ENCODE measurements at places on chromosomes 1 and 21.

GRCh38 chr1:245843101-245843500 lies 664.0 kb downstream of the SMYD3 start:
- DNase-seq, result no peak

DNA sequence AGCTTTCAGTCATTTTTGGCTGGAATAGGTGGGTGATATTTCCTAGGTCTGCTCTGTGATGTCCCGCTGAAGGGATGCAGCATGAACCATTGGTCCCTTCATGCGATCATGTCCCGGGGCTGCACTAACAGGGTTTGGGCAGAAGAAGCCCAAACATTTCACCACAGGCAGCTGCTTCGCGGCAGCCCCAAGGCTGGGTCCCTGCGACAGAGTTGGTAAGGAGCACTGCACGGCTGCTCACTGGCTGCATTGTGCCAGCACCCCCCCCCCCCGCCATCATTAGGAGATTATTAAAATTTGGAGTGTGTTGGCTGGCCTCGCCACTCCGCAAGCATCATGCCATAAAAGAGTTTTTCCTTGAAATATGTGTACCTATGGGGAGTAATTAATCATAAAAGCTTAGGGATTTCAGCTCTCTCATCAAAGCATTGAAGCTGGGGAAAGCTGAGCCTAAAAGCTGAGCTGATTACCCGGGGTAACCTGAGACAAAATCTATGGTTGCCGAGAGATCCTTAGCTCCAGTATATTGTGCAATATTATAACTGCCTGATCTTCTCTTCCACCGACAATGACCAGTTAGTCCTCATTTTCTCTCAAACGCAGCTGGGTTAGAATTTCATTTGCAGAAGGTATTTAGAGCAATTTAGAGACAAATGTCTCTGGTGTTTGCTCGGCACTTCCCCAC lies 62.5 kb downstream of the PEX14 start:
- no peak for DNase-seq

DNA sequence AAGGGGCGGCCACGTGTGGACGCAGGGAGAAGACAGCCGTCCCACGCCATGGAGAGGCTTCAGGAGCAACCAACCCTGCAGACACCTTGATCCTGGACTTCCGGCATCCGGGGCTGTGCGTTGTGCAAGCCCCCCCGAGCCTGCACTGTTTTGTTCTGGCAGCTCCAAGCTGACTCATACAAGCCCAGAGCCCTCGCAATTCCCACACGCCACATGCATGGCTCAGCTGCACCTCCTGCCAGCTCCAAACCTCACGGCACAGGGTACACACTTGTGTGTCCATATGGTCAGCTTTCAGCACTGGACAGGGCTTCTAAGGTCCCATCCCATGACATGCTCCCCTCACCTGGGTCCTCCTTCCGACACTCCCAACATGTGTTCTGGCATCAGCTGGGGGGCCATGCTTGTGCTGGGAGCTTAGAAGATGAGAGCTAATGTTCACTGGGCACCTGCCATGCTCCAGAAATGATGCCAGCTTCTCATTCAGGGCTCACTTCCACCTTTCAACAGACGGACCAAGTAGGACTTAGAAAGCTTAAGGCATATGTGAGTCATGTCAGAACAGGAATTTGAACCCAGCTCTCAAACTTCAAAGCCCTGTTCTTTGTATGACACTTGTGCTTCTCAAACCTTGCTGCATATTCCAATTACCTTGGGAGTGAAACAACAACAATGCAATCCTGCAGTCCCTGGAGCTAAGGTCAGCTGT lies 137.3 kb downstream of the PGBD5 start:
- no peak for DNase-seq

DNA sequence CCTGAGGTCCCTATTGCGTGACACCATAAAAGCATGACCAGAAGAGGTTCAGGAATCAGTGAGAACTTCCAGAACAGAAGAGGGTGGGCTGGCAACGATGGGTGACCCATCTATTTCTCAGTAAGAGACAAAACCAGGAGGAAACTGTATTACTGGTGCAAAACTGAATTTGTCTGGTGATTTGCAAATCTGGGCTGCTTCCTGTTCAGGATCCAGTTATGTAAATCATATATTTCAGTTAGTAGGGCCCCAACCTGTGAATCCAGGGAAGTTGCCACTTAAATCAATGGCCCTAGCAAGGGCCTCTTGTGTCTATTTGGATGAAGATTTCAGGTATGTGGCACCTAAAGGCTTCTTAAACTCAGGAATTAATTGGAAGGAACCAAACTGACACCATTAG lies 23.1 kb upstream of the SMAP2 start:
- DNase-seq, result no peak

GRCh38 chr21:29124645-29125044 lies 5.8 kb upstream of the MAP3K7CL start:
- no peak for DNase-seq

- no peak for DNase-seq
Observed at GRCh38 chr1:25106352-25106751, 126.0 kb downstream of the SYF2 start.

Data from central memory CD8-positive, alpha-beta T cell (primary cell).